HCT116 (cell line): ENCODE measurements at places on chromosomes 3 and 15.

GRCh38 chr15:67181221-67181639, 73.2 kb downstream of the AAGAB start:
- DNase-seq = no peak
- H3K4me3 ChIP-seq = no peak overlapping the region
- peaks cover 5% of the 10 kb centered on the region; the same call in 1 of the 2 replicates for H3K36me3 ChIP-seq

GRCh38 chr3:148077318-148077923, 620.3 kb upstream of the AGTR1 start:
- no peaks in the 10 kb centered on the region for H3K36me3 ChIP-seq
- peak; percentile 26 for DNase-seq
- H3K27me3 ChIP-seq = no peaks in the 10 kb centered on the region
- H3K4me1 ChIP-seq = no peaks in the 10 kb centered on the region
- no peak overlapping the region for H3K27ac ChIP-seq
- H3K4me3 ChIP-seq = no peak overlapping the region

DNA sequence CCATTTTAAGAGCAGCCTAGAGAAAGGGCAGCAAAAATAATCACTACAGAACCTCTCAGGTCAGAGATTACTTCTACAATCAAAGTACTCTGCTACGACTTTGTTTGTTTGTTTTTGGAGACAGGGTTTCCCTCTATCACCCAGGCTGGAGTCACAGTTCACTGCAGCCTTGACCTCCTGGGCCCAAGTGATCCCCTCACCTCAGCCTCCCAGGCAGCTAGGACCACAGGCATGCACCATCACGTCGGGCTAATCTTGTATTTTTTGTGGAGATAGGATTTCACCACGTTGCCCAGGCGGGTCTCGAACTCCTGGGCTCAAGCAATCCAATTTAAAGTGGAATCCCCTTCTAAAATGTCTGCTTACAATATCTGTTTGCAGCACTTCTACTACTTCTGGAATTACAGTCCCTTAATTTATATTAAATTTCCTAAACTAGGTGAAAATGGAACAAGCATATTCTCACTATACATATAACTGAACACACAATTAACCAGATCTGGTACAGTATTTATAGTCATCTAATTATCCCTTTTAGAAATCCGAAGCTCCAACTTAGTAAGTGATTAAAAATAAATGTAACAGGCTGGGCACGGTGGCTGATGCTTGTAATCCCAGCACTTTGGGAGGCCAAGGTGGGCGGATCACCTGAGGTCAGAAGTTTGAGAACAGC, 4.4 kb downstream of the UACA start:
- H3K27ac ChIP-seq = no peak overlapping the region
- DNase-seq = no peak
- H3K27me3 ChIP-seq = no peaks in the 10 kb centered on the region
- H3K36me3 ChIP-seq = no peaks in the 10 kb centered on the region
- no peak overlapping the region for H3K4me3 ChIP-seq
- peaks cover 15% of the 10 kb centered on the region for H3K4me1 ChIP-seq

DNA sequence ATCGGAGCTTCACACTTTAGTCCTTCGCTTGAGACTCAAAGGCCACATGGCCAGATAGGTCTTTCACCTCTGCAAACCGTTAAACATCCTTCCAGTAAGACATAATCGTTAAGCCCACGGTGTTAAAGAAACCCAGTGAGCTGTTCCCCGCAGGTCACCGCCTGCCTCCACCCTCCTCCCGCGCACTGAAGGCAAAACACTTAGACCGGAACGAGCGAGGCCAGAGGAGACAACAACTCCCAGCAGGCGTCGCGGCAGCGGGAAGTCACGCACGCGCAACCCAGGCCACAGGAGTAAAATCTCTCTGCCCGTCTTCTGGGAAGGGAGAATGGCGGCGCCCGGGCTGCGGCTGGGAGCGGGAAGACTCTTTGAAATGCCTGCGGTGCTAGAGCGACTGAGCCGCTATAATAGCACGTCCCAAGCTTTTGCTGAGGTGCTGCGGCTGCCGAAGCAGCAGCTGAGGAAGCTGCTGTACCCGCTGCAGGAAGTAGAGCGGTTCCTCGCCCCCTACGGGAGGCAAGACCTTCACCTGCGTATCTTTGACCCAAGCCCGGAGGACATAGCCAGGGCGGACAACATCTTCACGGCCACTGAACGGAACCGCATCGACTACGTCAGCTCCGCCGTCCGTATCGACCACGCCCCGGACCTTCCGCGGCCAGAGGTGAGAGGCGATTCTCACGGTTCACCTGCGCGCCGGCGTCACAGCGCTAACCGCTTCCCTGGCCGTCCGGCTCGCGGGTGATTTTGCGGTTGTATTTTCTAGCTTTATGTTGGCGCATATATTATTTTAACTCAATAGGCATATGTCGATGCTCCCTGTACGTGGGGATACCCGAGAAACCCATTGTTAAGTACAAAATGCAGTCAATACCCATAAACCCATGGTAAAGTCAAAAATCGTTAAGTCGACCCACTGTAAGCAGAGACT, at the start of gene GTPBP8:
Gene GTPBP8 (plus strand): TSS at position 313 of the 931 bp plus-strand sequence. CDS start 16 bp downstream, at position 329.
- peak within 1 kb of the TSS; percentile 81 for H3K27ac ChIP-seq
- peak; percentile 86 for DNase-seq
- peaks cover 8% of the 10 kb centered on the region for H3K4me1 ChIP-seq
- peak within 1 kb of the TSS; percentile 80 for H3K4me3 ChIP-seq

- no peak overlapping the region for H3K27ac ChIP-seq
- H3K27me3 ChIP-seq = no peaks in the 10 kb centered on the region
- no peak for DNase-seq
- no peaks in the 10 kb centered on the region for H3K4me1 ChIP-seq
Measured at GRCh38 chr3:116453666-116454346, 8.5 kb upstream of the LSAMP start.

DNA sequence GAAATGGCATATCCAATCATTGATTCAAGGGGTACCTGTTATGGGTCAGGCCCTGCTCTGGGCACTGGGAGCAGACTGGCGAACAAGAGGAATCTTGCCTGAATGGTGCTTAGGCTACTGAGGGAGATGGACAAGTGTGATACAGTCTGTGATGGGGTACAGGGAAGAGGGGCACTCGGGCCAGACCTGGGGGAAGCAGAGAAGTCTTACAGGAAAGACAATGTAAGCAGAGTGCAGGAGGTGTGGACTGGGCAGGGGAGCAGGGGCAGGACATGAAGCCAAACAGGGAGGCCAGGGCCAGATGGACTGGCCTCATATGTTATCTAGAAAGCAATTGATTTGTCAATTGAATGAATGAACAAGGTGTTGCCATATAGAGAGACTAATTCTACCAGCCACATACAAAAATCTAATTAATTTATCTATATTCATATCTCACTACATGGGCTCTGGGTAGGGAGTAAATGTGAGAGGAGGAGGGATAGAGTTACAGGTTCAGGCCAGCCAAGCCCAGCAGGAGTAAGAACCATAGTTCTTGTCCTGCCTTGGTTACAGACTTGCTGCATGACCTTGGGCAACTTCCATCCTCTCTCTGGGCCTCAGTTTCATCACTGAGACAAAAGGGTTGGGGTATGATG, 3.6 kb upstream of the IGDCC4 start:
- H3K36me3 ChIP-seq = no peaks in the 10 kb centered on the region
- H3K4me1 ChIP-seq = no peaks in the 10 kb centered on the region; the same call in 1 of the 2 replicates
- H3K27me3 ChIP-seq = no peaks in the 10 kb centered on the region
- no peak for DNase-seq
- no peak overlapping the region for H3K27ac ChIP-seq
- no peak overlapping the region for H3K4me3 ChIP-seq

GRCh38 chr3:184334470-184335158, 2.8 kb upstream of the FAM131A start:
- peak overlapping the region; percentile 85; the same call in 1 of the 2 replicates for H3K27ac ChIP-seq
- peaks cover 2% of the 10 kb centered on the region; the same call in 1 of the 2 replicates for H3K4me1 ChIP-seq
- H3K36me3 ChIP-seq = peaks cover 36% of the 10 kb centered on the region
- no peak overlapping the region for H3K4me3 ChIP-seq

DNA sequence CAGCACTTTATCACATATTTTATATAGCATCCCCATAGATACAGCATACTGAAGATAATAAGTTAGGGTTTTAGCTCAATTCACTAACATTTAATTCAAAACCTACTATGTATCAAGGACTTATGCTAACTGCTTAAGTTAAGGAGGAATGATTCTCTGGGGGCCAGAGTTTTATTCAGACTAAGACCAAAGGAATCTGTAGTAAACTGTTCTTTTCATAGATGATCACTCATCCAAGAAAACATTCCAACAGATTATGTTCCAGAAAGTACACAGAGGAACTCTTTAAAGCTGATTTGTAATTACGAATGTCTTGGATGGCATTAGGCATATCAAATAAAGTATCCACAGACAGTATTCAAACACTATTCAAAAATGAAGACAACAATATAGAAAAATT, 226.4 kb downstream of the SCAPER start:
- H3K4me3 ChIP-seq = no peak overlapping the region
- H3K27me3 ChIP-seq = no peaks in the 10 kb centered on the region
- no peaks in the 10 kb centered on the region for H3K36me3 ChIP-seq
- DNase-seq = no peak

DNA sequence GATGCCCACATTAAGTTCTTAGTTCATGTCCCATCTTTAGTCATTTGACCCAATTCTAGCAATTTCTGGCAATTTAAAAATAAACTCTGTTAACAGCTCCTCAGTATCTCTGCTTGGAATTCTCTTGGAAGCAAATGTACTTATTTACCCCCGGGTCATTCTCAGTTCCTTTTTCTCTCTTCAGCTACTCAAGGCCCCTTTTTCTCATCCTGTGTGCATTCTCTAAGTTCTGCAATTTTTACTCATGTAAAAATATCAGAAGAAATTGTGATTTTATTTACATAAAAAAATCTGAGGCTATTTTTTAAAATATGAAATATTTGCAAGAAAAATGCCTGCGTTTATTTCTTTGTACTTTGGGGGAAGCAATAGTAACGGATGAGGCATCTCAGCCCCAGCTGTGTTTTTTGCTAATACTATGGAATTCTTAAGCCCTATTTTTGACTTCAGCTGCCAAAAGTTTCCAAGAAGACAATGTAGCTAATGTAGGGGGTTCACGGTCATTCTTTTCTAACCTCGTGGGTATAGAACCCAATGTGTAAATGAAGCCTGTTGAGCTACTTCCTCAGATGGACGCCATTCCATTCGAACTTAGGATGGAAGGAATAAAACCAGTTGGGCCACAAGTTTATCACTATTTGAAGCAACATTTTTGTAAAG, 20.0 kb downstream of the CERS3 start:
- H3K36me3 ChIP-seq = no peaks in the 10 kb centered on the region
- H3K4me1 ChIP-seq = no peaks in the 10 kb centered on the region
- peaks cover 24% of the 10 kb centered on the region for H3K27me3 ChIP-seq
- no peak overlapping the region for H3K4me3 ChIP-seq
- DNase-seq = no peak
